ENCODE measurements at places on chromosomes 7 and 10.

DNA sequence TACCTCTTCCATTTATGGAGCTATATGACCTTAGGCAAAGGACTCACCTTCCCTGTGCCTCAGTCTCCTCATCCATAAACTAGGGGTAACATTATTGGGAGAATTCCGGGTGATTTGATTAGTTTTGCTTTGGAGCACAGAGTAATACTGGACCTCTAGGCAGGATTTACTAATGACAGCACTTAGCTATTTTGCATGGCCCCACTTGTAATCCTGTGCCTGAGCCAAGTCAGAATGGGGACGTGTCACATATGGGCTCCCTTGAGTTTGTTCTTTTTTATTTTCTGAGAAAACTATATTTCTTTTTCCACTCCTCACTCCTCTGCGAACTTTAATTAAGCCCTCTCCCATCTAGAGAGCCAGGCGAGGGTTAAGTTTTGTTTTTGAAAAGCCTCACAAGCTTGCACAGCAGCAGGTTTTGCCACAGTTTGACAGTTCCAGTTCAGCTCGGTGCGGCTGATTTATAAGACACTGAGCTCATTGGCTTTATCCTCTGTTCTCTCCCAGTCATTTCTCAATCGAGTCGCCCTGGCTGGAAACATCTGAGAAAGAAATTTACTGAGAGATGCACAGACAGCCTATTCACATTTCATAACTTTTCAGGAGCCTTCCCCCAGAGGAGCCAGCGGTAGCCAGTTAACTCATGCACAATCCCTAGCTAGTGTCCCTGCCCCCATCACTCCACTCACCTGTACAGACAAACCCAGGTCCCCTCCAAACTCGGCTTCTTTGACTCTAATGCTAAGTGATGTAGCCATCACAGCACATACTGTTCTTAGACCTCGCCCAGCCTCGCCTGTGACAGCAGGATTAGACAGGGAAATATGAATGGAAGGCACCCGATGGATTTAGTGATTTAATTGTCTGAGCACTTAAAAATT lies 441.9 kb upstream of the NPVF start:
- DNase-seq = no peak

DNA sequence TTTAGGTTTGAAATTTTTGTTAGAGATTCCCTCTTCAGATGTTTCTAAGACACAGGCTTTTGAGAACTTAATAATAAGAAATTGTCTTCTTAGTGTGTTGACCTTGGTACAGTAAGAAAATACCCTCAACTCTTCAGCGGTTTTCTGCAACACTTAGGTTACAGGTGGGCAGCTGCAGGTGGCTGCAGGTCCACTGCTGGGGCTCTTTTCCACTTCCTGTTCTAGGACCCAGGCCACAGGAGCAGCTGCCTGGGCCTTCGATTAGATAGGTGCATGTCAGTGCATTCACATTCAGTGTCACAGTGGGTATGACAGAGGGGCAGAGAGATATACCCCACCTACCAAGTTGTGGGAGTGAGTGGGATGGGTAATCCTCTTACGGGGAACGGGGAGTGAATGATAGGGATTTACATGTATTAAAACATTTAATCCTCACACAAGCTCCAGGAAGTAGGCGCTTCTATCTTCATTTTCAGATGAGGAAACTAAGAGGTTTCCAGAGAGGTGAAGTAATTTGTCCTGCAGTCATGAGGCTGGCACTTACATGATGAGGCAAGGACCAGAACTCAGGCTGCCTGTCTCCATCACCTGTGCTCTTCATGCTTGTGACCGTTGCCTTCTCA lies 20.2 kb upstream of the SUV39H2 start:
- DNase-seq = no peak

- DNase-seq = no peak
Observed at GRCh38 chr7:18210377-18210776, 182.7 kb upstream of the PRPS1L1 start.

- no peak for DNase-seq
Observed at GRCh38 chr7:55382251-55382650, 17.1 kb downstream of the LANCL2 start.

GRCh38 chr7:19489162-19489820 lies 219.5 kb downstream of the POLR1F start:
- DNase-seq = no peak

DNA sequence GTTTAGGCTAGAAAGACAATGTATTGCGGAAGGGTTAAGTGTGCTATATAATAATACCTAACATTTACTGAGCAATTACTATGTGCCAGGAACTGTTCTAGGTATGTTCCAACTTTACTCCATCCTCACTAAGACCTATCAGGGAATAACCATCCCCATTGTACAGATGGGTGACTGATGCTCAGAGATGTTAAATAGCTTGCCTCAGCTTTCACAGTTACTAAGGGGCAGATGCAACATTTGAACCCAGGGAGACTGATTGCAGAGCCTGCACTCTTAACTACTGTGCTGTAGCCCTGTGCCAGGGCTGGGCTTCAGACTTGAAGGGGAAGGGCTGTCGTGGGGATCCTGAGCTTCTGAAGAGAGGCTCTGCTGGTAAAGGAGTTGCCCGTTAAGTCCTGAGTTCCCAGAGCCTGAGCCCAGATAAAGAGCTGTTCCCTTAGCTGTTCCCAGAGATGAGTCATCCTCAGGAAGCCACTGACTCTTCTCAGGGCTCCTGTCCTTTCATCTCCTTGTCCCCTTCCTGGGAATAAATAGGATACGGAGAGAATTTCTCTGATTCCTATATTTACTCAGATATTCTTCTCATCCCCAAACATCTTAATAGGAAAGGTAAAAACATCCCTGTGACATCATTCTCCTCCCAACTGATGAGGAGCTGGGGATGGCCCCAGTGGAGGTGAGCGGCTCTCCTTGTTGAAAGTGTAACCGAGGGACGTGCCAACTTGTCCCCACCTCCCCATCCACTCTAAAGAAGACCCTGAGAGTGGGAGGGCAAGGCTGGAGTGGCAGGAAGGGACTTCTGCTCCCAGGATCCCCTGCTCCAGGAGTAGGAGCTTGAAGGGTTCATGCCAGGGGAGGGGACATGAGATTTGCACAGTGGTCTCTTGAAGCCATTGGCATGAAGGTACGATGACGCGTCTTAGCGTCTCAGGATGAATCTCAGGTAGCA lies 28.0 kb upstream of the HABP2 start:
- DNase-seq = peak; percentile 70

- DNase-seq = peak; percentile 58
Observed at GRCh38 chr7:49001610-49002033, 77.3 kb downstream of the CDC14C start.

DNA sequence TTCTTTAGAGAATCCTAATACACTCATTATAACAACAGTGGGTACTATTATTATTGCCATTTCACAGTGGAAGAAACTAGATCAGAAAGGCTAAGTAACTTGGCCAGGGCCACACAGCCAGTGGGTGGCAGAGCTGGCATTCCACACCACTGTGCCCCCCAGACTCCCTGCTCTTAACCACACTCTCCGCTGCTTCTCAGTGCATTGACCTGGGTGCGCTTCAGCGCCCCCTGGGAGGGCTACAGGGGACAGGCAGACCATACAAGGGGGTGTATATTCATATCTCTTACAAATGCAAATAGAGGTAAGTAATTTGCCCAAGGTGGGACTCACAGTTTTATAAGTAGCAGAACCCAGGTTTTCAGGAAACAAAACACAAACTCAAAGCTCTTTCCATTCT lies 77.0 kb upstream of the NMT2 start:
- no peak for DNase-seq

- no peak for DNase-seq
Observed at GRCh38 chr7:152956006-152956405, 196.5 kb downstream of the ACTR3B start.

- DNase-seq = no peak
Observed at GRCh38 chr7:1562116-1562515, 6.1 kb upstream of the TMEM184A start.

DNA sequence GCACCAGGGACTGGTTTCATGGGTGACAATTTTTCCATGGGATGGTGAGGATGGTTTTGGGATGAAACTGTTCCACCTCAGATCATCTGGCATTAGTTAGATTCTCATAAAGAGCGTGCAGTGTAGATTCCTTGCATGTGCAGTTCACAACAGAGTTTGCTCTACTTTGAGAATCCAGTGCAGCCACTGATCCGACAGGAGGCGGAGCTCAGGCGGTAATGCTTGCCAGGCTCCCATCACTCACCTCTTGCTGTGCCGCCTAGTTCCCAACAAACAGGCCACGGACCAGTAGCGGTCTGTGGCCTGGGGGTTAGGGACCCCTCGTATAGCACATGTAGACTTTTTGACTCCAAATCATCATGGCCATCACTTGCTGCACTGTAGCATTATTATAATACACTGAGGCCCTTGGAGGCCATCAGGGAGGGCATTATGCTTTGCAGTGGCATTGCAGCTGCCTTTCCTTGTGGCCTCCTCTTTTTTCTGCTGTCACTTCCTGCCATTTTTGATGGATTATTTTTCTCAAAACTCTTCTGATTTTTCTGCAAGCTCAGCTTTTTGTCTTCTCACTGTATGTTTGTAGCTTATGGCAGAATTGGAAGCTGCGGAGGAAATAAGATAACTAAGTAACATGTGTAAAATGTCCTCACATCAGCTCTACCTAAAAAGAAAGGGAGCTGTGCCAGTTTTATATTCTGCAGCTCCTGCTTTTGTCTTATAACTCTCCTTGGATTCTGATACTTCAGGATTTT lies 18.5 kb downstream of the CSGALNACT2 start:
- DNase-seq = no peak

GRCh38 chr7:85535974-85536729 lies 349.3 kb upstream of the SEMA3D start:
- DNase-seq = no peak

DNA sequence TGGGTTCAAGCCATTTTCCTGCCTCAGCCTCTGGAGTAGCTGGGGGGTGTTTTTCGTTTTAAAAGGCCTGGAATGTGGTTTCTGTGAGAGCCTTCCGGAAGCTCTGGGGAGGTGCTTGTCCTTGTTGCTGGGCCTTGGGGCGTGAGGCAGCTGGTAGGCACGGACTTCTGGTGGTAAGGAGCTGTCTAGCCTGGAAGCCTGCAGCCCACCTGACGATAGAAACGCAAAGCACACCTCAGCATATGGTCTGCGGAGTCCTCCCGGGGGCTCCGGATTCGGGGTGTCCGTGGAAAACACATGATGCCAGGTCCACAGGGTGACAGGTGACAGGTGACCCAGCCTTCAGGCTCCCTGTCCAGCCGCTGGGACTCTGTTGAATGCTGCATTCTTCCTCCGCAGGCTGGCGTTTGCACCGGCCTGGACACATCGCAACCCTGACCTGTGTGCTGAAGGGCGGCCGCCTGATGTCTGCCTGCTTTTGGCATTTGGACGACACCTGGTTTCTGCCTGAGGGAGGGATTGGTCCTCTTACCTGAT lies 37.3 kb downstream of the INPP5A start:
- no peak for DNase-seq

DNA sequence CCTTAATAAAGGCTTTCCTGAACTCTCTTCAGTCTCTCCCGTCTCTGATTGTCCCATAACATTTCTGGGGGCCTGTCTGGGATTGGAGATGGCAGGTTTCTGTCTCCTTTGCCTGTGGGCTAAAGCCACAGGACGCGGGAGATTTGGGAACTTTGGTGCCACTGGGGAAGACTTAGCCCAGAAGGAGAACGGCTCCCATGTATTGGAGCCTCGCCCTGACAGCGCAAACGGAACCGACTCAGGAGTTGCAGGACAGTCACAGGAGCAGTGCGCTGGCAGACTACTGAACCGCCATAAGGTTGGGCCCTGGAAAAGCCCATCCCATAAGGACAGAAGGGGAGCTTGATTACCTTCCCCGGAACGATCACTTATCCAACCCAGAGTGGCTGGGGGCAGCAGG lies 7.1 kb upstream of the ZNF33B start:
- DNase-seq = no peak

DNA sequence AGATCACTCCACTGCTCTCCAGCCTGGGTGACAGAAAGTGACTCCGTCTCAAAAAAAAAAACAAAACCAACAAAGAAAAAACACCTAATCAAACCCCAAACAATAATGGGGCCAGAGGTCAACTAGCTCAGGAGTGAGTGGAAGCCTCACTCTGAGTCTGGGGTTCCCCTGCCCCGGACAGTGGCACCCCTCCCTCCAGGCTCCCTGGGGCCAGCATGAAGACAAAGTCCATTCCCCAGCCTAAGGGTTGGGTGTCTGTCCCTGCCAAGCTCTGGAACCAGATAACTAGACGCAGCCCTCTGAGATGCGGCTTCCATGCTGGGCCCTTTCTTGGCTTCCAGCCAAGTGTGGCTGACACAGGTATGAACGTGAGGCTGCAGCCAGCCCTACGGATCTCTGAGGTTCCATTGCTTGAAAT lies 1.7 kb upstream of the FUOM start:
- no peak for DNase-seq

DNA sequence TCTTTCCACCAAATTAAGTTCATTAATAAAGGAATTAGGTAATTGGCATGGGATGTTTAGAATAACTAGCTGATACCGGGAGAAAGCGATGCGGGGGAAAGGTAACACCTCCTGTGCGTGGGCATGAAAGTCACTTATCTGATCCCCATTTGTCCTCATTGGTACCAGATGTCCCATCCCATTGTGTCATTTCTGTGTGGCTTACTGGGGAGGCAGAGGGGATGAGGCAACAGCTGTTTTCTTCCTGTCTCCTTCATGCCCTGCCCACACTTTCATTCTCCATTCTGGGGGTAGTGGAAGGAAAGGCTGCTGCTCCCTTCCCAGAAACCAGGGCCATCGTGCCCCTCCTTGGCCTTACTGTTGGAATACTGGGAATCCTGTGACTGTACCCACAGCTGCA lies 27.1 kb downstream of the EEPD1 start:
- no peak for DNase-seq

DNA sequence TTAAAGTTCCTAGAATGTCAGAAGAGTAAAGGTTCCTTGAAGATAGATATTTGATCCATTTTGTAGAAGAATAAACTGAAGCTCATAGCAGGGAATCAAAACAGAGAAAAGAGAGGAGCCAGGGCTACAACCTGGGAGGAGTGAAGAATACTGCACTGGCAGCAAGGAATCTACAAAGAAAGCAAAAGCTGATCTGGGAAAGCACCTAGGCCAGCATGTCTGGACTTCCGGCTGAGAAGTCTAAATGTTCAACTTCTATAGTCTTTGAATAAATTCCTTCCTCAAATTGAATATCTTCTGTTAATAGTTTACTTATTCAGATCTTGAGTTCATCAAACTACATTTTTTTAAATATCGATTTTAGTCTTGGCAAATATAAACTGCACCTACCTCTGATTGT lies 78.2 kb downstream of the VPS41 start:
- DNase-seq = peak; percentile 9

DNA sequence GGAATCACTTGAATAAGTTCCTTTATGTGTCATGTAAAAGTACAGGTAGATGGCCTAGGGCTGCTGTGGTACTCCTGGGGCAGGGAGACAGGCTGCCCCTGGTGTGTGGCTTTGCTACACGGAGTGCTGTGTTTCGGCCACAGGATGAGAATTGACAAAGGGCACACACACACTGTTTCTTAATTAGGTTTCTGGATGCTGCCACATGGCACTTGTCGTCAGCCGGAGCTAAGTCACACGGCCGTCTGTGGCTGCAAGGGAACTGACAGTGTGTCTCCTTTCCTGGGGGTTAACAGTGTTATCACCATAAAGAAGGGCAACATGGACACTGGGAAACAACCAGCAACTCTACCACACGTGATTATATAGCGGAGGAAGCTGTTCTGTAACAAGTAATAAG lies 55.7 kb upstream of the CREB5 start:
- DNase-seq = no peak
